ENCODE measurements at places on chromosomes 2 and 18.

- DNase-seq = no peak
Measured at GRCh38 chr2:203042178-203042577, 27.5 kb downstream of the NBEAL1 start.

DNA sequence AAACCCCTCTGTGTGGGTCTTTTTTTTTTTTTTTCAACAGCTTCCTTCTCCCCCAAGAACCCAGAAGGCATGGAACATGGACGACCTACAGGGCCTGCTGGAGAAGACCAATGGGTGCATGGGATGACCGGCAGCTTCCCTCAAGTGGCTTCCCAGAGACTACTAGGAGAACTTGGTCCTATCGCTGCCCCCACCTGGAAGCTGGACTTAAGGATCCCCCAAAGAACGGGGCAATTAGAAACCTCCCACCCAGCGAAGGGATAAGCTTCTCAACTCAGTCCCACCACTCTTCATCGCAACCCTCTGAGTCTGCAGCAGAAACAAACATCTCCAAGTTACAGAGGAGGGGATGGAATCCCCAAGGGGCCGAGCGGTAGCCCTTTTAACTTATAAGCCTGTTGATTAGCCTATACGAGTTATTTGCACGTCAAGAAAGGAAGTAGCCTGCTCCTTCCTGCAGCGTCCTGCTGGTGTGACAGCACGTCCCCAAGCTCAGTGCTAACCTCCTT is 1.4 kb downstream of the ACTR1B start:
- no peak for DNase-seq

- DNase-seq = no peak
Measured at GRCh38 chr2:139876321-139876720, 1096.1 kb upstream of the NXPH2 start.

- no peak for DNase-seq
Measured at GRCh38 chr2:43238176-43238575, 11.8 kb upstream of the ZFP36L2 start.

DNA sequence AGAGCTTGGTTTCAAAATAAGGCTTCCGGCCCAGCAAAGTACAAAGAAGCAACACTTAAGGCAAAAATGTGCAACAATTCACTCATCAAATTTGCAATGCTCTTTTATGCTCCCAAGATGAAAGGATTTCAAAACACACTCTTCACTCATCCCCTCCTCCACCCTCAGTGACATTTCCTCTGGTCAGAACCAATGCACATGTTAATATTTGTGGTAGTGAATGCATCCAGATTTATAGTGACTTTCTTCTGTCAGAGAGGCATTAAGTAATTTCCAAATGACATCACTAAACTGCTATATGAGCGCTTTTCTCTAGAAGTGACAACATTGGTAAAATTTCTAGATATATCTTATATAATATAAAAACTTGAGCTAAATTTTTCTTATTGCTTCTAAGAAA is 800.4 kb downstream of the NRXN1 start:
- DNase-seq = no peak

DNA sequence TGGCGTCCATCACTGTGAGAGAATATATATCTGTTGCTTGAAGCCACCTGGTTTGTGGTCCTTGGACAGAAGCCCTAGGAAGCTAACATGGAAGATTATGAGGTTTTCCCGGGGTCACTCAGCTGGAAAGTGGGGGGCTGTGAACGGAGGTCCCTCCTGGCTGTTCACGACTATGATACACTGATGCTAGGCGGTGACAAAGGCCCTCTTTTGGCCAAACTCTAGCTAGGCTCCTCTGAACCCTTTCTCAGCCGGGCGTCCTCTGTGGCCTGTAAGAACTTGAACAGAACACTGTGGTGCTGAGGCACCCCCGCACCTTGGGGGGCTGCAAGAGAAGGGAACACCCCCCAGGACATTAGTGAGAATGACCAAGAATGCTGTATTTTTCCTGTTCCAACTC is 164.6 kb downstream of the TFCP2L1 start:
- DNase-seq = no peak

DNA sequence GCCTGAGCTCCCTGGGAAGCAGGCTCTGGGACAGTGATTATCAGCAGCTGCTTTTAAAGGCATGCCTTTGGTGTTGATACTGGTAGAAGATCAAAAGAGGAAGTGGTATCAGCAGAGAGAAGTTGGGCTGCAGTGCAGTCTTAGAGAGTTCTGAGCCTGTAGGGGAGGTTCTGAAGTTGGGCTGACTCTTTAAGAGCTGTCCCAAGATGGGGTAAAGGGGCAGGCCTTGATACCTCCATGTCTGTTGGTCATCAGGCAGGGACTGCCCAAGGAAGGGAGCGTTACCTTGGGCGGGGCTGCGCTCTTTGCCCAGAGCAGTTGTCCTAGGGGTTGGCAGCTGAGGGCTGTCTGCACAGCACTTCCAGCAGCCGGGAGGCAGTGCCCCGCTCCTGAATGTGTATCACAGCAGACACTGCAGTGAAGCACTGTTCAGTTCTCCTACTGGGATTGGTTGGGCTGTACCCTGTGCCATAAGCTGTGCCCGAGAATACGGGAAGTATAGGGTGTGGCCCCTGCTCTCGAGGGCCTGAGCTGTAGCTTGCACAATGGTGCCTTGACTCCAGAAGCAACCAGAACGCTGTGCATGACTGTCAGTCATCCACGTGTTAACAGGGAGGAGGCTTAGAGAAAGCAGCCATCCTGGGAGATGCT is 177.0 kb downstream of the CTIF start:
- no peak for DNase-seq

- no peak for DNase-seq
Measured at GRCh38 chr2:186751790-186752189, 57.9 kb downstream of the FAM171B start.
